Choroid plexus epithelial cell (primary cell): ENCODE measurements at places on chromosomes 2 and 18.

DNA sequence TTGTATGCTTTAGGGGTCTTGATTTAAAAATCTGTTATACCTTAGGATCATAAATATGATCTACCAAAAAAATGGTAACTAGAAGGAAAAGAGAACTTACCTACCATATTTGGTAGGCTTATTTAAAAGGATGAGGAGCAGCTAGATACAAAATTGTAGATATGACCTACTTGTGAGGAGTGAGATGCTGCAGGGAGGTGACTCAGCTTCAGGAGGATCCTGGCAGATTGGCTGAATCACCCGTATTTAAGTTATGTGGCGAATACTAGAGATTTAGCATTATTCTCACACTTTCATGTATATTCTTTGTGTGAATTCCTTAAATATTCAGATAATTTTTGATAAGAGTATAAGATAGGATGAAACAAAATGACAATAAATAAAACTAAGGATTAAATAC lies 657.3 kb upstream of the LINC00305 start:
- no peak for DNase-seq

DNA sequence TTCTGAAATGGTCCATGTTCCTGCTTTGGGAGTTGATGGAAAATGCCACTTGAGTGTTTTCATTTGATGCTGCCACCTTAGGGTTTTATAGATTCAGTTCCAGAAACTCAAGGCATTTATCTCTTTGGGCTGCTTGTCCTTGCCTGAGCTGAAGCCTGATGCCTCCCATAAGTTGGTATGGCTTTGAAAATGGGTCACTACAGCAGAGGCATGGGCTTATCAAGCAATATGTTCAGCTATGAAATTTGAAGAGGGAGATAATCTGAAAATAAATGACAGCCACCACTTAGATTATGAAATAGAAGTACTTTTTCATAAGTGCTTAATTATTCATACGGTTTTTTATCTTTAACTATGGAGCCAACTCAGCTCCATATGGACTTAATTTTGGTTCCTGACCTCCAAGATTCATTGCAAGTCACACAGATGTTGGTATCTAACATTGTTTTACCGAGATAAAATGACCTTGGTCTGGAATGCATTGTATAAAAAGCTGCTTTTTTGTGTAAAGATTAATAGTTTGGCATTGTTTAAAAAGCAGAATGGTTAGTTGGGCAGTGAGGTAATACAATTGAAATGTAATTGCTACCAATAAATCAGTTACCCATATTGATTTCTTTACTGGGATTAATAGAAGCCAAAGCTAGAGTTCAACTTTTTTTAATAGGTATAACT lies 4.5 kb downstream of the SLC14A1 start:
- DNase-seq = no peak

GRCh38 chr2:53559302-53559966 lies 208.2 kb upstream of the CHAC2 start:
- no peak for DNase-seq

DNA sequence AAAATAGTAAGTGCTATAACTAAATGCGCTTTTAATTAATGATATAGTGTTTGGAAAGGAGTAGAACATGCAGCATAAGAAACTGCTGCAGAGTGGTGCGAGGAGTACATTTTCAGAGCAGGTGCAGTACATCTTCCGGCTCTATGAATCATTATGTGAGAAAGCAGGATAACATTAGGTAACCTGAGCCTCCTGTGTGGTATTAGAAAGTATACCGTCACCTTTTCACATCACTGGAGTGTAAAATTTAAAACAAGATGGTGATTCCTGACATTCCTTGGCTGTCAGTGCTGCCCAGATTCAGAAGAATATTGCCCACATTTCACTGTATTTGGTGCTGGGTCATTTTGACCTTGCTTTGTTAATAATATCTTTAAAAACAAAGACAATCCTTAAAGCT lies 7.8 kb upstream of the DYNC2LI1 start:
- no peak for DNase-seq

- no peak for DNase-seq
These were observed 1337.0 kb upstream of the FAM98A start for GRCh38 chr2:34936089-34936488.

GRCh38 chr2:232491139-232491780 lies 3.6 kb upstream of the ECEL1 start:
- no peak for DNase-seq

- DNase-seq = no peak
These were observed 101.0 kb downstream of the BCL2L11 start for GRCh38 chr2:111221701-111222100.

DNA sequence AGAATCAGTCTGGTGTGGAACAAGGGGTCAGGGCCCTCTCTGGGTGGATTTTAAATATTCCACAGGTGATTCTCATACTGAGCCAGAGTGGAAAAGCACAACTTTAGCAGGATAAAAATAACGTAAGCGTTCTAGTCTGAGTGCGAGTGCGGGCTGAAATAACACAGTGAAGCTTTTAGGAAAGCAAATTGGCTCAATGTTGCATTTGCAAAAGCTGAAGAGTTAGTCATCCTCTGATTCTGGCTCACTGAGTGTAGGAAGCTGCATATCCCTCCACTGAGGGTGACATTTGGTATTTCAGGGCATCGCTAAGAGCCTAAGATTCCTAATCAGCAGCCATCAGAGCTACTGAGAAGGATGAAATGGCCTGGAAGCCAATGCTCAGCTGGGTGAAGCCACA lies 134.7 kb downstream of the RIF1 start:
- no peak for DNase-seq

GRCh38 chr2:64067326-64067725 lies 48.1 kb upstream of the VPS54 start:
- DNase-seq = peak; percentile 17

GRCh38 chr18:38174594-38174993 lies 609.0 kb upstream of the CELF4 start:
- no peak for DNase-seq

DNA sequence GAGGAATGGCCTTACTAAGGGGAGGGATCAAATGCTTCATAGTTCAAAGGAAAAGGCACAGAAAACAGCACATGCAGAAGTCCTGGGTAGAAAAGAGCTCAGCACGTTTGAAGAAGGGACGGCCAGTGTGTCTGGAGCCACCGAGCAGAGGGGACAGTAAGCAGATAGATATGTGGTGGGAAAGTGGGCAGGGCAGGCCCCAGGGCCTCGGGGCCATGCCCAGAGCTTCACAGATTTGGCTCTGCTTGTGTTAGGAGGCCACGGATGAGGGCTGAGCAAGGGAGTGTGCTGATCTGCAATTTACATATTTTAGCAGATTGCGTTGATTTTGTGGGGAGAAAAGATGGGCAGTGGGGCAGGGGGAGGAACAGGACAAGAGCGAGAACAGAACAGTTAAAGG lies 343.1 kb downstream of the LPIN1 start:
- no peak for DNase-seq

DNA sequence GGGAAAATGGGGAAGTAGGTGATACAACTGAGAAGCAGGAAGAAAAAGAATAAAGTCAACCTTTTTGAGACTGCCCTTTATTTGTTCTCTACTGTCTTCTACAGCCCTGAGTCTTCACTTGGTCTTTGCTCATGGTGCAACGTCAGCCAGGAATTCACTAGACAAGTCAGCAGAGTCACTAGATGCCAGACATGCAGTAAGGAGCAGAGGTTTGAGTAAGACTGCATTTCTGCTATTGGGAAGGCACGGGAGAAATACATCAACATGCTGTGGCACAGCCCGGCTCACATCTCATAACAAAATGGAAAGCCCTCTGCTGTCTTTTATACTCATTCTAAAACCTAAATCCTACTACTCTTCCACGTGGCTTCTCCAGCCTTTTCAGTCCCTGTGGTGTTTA lies 67.1 kb downstream of the PRELID3A start:
- peak; percentile 43 for DNase-seq

GRCh38 chr18:79491081-79491551 lies 95.4 kb downstream of the NFATC1 start:
- DNase-seq = no peak

DNA sequence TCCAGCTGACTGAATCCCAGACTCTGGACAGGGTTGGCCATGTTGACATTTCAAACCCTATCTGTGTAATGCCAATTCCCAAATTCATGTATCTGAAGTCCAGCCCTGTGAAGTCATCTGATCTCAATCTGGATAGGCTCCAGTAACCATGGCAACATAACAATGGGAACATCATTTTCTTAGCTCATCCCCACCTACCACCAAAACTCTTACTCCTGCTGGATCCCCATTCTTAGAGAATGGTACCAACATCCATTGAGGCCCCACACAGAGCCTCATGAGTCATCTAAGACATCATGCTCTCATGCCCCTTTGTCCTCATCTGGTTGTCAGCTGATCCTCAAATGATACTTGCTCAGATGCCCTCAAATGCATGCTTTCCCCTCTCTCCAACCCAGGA lies 58.9 kb upstream of the TEX51 start:
- no peak for DNase-seq

DNA sequence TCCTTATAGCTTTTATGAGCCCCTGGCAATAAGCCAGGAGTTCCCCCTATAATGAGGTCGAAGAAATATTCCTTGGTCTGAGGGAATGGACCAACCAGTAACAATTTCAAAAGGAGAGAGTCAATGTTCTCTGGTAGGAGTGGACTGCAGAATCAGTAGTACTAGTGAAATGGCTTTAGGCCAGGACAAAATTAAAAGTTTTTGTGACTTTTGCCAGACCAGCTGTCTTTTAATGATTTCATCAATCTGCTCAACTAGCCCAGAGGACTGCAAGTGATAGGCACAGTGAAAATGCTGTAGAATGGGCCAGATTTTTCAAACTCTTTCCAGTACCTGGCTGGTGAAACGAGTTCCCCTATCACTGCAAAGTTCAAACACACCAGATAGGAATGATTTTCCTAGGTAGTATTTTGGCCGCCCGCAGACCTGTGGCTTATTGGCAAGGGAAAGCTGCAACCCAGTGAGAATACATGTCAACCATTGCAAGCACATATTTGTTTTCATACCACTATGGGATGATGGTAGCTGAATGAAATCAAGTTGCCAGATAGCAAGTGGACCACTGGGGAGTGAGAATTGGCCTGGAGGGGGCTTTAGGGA lies 45.5 kb downstream of the CERS6 start:
- no peak for DNase-seq

DNA sequence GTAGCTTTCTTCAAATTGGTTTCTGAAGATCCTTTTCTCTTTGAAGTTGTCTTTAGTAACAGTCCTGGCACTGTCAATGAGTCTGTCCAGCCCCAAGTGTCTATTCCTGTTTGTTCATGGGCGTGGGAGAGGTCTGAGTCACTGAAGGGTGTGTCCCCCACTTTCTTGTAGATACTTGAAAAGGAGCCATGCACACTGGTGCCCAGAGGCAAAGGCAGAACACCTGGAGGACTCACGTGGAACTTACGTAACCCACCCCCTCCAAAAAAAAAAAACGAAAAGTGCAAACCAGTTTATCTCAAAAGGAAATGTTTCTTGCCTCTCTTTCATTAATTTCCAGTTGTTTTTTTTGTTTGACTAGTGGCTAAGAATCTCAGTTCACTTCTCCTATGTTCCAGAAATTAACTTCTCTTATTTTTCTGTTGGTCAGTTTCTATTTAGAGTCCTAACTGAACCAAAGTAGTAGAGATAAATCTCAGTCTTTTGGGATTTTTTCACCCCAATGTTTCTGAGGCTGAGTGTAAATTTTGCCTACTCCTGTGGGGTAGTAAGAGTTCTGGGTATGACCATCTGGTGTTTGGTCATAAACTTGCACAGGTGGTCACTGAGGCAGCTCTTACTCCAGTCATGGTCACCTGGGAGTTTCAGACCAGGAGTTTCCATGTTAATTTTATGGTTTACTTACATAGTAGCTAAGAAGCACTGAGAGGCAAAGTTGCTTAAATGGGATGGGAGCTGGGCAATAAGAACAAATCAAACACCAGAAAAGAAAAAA lies 54.9 kb downstream of the DSC3 start:
- no peak for DNase-seq

DNA sequence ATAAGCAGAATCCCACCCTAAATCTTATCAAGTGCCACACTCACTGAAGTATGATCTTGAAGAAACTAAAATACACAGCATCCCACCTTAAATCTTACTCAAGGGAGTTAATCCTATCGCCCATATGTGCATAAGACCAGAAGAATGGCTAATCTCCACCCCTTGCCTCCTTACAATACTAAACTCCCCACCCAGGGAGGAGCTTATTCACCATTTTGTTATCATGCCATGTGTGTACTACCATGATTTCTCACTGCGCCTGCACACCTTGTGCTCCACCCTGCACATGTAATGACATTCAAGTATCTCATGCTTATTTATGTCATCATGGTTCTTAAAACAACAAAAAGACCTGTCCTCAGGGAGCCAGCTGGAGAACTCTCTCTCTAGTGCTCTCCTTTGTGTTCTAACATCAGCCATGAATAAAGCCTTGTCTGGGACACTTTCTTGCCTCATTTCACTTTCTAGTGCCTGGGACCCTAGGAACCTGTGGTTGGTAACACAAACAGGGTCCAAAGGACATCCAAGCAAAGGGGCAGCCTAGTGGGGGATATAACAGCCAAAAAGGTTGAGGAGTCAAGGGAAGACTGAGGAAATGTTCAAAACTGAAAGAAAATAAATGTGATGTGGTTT lies 87.4 kb downstream of the SLC66A3 start:
- DNase-seq = no peak

GRCh38 chr2:8152392-8153257 lies 529.2 kb upstream of the ID2 start:
- no peak for DNase-seq

GRCh38 chr2:148812306-148812705 lies 62.7 kb upstream of the KIF5C start:
- peak; percentile 72 for DNase-seq
